Right atrium auricular region (tissue), 2 donors: ENCODE measurements at places on chromosomes 11 and 22.

DNA sequence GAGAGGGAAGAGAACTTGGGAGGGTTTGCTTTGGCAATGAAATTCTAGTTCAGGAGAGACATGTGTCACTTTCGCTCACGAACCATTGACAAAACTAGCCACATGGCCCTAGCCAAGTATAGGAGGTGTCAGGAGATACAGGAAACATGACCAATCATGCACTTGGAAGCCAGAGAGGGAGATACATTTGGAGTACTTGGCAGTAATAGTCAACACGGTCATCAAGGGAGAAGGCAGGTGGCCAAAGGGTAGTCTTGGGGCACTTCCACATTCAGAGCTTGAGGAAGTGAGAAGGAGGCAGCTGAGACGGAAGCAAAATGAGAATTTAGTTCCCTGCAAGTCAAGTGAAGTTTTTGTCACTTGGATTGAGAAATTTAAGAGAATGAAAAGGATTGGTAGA is 26.4 kb upstream of the KIRREL3 start:
- no peak for DNase-seq

DNA sequence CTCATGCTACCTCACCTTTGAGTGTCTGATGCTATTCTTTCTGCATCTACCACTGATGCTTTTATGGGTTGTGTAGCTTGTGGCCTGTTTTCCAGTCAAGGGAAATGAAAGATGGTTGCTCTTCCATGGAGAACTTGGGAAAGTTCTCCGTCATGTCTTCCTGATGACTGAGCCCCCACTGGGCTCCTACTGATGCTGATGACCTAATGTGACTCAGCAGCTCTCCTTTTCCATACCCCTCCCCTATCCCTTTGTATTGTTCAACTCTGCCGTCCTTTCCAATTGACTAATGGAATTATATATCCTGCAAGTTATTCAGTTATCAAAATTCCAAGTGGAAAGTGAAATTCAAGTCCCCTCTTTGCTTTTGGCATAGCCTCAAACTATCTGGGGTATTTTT is 44.7 kb downstream of the REXO2 start:
- no peak for DNase-seq

- no peak for DNase-seq
Measured at GRCh38 chr11:64771861-64772260, 6.5 kb downstream of the SF1 start.

GRCh38 chr11:60740573-60740972 is 16.1 kb downstream of the MS4A18 start:
- DNase-seq = no peak

GRCh38 chr11:9138612-9139579 is 47.5 kb upstream of the SCUBE2 start:
- no peak for DNase-seq

GRCh38 chr11:64650923-64651523 is 60.0 kb downstream of the SLC22A12 start:
- no peak for DNase-seq

DNA sequence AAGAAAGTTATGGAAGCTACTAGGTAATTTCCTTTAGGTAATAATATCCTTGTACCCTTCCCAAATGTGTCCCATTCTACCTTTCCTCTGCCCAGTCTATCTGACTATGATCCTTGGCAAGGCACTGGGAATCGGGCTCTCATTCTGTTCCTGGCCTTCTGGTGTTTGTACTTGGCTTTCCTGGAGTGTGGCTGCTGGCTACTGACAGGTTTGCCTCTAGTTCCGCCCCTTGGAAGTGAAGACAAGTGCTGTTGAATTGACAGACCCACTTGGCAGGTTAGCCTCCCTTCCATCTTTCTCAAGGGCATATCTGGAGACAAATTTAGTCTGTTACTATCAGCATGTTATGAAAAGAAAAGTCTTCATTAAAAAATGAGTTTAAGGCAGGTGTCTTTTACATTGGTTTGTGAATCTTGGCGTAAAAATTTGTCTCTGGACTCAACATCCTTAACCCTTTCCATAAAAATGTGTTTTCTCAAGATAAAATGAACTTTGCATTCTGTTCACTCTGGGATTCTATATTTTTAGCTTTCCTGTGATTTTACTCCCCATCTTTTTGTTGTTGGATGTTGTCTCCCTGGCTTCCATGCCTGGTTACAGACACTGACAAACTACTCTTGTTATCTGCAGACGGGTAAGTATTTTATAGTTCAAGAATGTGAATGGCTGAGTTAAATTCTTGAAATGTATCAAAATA is 287.4 kb upstream of the PDGFD start:
- no peak for DNase-seq

- peak; percentile 89 for DNase-seq
Measured at GRCh38 chr11:9565822-9566560, 7.5 kb upstream of the WEE1 start.

DNA sequence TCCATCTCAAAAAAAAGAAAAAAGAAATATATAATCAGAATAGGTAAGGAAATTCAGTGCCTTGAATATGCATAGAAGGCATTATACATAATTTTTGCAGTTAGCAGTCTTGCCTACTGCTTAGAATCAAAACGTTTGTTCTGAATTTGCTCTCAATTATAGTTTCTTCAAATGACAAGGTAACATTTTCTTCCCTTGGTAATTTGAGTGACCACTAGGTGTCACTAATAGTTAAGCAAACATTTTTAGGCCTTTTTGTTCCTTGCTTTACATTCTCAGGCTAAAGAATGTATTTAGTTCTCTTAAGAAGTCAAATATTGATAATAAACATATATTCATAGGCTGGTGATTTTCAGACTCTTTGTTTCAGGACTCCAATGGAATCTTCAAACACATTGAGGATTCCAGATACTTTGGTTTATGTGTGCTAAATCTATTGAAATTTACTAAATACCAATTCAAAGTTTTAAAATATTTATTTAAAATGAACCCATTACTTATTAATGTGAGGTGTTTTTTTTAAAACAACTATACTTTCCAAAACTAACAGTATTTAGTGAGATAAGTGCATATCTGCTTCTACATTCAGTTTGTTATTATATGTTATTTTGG is 55.0 kb upstream of the DEPDC7 start:
- no peak for DNase-seq

DNA sequence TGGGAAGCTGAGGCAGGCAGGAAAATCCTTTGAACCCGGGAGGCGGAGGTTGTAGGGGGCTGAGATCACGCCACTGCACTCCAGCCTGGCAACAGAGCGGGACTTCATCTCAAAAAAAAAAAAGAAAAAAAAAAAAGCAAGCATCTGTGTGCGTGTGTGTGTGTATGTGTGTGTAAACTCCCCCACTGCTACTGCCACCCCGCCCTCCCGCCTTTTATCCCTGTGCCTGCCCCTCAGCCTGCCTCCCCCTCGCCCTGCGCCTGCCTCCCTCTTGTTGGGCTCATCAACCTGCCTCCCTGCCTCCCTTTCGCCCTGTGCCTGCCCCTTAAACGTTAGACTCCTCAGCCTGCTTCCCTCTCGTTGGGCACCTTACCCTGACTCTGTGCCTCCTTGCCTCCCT is 18.0 kb downstream of the TMEM258 start:
- DNase-seq = no peak

DNA sequence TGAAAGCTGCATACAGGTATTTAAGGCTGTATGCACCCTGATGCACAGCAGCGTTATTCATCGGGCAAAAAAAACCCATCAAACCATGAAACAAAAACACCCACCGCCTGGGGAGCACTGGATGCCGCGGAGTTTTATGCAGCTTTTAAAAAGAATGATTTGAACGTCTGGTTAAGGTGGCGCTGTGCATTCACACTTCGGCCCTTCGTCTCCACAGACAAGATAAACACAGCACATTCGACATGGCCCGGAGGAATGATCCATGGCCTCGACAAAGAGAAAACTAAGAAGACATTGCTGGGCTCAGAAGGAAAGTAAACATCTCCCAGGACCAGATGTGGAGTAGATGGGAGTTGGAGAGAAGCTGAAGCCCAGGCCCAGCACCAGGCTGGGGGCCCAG is 40.8 kb upstream of the GAL start:
- no peak for DNase-seq

GRCh38 chr22:23689414-23689813 is 1.4 kb upstream of the RGL4 start:
- no peak for DNase-seq

GRCh38 chr11:27387362-27387761 is 24.3 kb upstream of the CCDC34 start:
- no peak for DNase-seq

- no peak for DNase-seq
Measured at GRCh38 chr11:3122775-3123201, 42.3 kb downstream of the OSBPL5 start.

DNA sequence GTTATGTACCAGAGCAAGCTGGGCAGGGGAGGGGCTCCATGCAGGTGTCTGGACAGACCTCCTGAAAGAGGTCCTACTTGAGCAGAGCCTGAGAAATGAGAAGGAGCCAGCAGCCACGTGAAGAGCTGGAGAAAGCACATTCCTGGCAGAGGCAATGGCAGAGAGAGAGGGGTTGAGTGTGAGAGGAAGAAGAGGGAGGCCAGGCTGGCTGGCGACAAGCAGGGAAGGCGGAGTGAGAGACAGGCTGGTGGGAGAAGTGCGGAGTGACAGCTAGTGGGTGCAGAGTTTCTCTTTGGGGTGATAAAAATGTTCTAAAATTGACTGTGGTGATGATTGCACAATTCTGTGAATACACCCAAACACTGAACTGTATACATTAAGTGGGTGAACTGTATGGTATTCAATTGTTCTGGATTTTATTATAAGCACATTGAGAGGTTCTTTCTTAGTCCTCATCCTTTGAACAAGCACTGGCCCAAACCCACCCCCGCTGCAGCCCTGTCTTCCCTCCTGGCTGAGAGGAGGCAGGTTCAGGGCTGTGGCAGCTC is 29.4 kb downstream of the RPL27A start:
- DNase-seq = no peak

DNA sequence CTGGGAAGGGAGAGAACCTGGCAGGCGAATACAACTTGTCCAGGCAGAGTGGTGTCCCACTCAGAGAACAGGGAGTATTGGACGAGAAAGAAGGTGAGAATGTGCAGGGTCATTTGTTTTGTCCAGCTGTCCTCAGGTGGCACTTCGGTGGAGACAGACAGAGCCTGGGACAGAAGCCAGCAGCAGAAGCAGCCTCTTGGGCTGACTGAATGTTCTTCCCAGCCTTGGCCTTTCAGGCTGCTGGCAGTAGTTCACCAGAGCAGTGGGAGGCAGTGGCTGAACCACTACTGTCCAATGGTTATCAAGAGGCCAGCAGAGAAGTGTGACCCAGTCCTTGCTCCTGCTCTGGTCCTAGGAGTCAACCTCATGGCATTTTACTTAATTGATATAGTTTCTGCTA is 331.1 kb upstream of the NARS2 start:
- no peak for DNase-seq

DNA sequence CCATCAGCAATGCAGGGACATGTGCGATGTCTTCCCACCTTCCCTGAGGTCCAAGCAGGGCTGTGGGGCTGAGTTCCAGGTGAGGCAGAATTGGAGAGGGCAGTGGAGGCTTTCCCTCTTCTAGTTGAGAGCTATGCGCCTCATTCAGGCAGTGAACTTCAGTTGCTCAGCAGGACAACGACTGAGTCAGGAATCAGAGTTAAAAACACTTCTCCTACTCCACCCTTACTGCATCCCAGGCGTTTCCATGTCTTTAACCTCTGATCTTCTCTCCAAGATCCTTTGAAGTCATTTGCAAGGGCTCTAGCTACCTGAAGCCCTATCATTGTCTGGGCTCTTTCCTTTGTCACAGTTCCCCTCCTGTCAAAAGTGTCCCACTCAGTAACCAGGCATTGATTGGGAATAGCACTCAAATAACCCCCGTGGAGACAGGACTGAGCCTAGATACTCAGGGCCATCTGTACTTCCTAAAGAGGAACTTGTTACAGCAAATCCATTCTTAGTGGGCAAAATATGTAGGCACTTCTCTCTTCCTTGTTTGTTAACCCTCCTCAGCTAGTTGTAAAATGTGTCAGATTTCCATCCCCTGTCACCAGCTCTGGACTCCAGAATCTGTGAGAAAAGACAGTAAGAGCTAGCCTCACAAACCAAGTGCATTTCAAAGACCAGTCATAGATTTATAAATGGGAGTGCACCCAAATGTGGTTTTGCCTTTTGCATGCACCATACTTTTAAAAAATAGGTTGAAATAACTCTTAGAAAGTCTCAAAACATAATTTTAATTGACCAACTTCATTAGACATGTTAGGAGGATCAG is 72.5 kb upstream of the MYO18B start:
- no peak for DNase-seq

DNA sequence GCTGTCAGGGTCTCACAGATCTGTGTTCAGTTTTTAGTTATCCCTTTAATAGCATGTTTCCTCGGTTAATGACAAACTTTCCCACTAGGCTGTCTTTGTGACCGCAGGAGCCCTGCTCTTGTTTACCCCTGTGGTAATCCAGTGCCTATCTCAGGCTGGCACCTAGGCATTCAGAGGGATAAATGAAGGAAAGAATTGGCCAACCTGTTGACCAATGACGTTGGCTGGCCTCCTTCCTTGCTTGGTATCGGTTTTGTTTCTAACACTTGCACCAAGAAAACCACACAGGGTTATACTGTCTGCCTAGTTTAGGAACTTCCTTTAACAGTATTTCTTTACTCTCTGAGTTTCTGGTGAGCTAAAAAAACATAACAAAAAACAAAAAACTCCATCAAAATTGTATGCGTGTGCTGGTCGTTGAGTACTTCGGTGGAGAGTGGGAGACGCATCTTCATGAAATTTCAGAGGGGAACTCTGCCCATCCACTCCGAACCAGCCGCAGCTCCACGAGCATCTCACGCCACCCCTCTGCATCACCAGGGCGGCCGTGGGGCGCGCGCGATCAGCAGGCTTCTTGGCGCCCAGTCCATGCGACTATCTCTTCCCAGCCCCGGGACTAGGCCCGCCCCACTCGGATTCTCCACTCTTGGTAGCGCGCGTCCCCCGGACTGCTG is 563 bp upstream of the ENDOD1 start:
- DNase-seq = no peak

DNA sequence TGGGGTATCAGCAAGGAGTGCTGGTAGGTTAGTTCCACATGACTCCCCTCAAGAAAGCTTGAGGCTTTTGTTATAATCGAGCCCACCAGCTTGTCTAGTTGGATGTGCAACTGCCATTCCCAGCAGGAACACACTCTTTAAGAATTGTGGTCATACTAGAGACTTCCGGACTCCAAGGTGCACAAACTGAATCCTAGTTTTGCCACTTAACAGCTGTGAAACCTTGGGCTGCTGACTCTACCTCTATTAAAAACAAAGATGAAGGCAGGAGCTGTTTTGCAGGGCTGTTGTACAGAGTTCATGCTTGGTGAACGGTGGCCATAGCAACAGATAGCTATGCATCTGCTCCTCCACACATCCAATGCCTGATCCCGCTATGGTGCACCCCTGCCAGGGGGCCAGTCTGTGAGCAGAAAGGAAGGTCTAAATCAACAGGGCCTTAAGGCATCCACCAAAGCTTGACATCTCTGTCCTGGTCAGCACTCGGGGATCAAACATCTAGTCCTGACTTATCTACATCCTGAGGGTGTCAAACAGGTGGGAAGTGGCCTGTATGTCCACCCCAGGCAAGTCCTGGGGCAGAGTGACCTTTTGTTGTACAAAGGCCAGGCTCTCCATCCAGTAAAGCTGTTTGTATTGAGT is 36.4 kb downstream of the DKK3 start:
- no peak for DNase-seq

DNA sequence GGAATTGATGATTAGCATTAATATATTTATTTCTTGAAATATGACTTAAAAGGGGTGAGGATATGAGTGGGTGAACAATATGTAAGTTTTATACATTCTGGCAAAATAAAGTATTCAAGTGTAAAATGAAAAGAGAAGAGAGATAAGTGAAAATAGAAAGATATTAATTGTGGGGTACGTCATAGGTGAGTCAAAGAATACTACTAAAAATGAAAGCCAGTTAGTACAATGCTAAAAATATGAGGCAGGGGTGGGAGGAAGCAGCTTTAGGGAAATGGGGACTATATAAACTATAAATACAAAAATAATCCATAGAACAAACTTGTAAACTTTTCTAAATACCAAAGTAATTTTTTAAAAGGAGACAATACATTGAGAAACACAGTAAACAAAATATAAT is 661.4 kb downstream of the CNTN5 start:
- DNase-seq = no peak
